ENCODE measurements at places on chromosomes 11 and 22.

GRCh38 chr11:65981972-65982823 is 19.8 kb downstream of the EIF1AD start:
- DNase-seq, result no peak

GRCh38 chr11:113493206-113493605 is 18.0 kb upstream of the DRD2 start:
- DNase-seq, result no peak

DNA sequence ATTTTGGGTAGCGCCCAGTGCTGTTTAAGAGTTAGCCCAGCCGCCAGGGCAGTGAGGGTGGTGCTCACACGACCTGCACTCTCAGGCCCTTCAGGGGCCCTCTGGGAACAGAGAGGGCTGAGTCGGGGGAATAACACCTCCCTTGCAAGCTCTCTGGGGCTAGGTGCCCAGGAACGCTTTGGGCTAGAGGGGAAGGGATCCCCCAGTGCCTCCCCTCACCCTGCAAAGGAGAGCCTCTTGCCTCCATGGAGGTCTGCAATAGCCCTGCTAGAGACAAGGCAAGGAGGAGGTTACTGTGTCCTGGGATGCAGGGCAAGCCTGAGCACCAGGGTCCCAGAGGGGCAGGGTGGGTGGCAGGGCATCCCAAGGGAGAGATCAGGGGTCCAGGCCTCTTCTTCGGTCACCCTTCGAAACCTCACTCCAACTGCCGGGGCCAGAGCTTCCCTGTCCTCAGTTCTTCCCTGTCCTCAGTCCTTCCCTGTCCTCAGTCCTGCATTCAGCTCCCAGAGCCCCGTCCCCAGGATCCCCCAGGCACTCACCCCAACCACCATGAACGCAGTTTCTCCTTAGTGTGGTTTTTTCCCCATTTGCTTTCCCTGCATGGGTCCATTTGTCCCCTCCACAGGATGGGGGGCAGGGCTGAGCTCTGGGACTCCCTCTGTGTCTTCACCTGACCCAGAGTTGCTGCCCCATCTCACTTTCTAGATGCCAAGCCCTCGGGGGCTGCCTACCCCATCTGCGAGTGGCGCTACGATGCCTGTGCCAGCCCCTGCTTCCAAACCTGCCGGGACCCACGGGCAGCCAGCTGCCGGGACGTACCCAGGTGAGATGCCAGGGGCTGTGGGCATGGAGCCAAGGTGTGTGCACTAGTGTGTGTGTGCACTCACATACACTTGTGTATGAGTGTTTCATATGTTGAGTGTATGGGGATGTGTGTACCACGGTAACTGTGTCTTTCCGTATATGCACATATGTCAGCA is 60.8 kb downstream of the OTOG start:
- no peak for DNase-seq

DNA sequence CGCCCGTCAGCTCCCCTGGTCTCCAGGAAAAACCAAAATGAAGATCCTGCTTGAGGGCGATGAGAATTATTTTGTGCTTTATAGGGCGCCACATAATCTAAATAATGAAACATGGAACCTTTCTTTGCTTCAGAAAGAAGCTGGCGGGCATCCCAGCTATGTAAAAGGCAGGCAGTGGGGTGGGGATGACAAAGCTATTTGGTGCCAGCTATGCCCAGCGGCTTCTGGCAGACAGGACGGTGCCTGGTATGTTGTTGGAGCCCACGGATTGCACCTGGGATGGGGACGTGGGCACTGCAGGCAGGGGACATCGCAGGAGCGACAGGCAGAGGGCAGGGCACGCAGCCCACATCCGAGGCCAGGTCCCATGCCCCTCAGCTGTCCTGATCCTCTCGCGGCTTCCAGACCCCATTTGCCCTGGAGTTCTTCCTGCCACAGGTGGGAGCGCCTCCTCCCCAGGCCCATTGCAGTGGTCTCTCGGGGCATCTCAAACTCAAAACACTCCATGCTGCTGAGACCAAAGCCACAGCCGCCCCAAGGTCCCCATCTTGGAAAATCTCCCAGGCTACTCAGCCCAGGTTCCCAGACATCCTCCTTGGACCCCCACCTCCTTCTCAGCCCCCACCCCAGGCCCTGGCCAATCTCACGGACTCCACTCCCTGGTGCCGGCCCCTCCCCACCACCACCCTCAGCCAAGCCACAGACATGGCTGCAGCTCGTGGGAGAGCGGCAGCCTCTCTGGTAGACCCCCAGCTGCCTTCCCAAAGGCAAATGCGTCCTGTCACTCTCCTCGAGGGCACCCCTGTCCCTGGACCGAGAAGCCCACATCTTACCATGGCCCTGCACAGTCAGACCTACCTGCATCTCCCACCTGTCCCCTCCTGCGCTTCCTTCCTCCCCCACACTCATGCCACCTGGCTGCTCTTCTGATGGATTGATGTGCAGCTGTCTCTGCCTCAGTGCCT is 45.7 kb downstream of the SHISAL1 start:
- DNase-seq, result no peak

DNA sequence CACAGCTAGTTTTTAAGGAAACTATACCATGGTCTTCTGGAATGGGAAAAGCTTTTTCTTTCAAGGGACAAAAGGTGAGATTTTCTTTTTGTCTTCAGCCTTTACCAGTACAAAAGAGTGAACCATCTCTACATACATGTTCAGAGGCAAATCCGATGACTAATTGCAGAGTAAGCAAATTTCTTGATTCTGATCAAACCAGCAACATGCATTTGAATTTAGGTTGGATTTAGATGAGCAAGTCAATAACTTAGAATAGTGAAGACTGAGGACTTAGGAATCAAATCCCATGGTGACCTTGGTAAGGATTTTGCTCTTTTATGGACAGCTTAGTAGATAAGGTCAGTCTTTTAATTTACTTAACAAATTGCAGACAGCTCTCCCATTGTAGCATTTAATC is 65.9 kb upstream of the BLID start:
- no peak for DNase-seq

GRCh38 chr22:35630387-35630793 is 13.3 kb upstream of the MB start:
- no peak for DNase-seq

DNA sequence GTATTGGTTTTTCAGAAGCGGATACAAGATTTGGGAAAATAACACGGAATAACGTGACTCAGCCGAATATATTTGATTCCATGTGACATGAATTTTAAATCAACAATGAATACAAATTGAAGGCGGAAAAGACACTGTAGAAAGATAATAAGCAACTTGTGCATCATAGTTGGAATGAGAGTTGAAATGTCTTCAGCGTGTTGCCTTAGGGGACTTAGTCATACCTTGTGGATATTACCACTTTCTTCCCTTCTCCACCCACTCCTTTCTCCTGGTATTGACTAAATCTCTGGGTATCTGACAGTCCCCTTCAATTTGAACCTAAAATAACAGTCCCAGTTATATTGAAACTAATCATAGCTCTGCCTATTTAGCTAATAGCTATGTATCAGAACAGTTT is 2373.1 kb upstream of the RAG2 start:
- no peak for DNase-seq

DNA sequence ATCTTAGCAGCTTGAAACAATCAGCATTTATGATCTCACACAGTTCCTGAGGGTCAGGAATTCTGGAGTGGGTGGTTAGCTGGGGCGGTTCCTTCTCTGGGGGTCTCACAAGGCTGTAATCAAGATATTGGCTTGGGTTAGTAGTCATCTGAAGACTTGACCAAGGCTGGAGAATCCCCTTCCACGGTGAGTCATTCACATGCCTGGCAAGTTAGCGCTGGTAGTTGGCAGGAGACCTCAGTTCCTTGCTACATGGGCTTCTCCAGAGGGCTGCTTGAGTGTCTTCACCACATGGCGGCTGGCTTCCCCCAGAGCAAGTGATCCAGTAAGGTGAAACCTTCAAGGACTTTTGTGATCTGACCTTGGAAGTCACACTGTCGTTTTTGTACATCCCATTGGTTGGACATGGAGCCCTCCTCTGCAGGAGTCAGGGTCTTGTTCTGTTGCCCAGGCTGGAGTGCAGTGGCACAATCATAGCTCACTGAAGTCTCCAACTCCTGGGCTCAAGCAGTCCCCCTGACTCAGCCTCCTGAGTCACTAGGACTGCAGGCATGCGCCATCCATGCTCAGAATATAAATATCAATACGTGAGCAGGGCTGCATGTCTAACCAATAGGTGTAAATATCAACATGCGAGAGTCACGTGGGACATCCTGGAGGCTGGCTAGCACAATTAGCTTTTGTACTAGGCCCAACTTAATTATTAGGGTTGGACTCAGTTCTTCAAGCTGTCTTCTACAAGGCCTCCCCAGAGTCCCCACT is 7.2 kb upstream of the NIPSNAP1 start:
- no peak for DNase-seq

DNA sequence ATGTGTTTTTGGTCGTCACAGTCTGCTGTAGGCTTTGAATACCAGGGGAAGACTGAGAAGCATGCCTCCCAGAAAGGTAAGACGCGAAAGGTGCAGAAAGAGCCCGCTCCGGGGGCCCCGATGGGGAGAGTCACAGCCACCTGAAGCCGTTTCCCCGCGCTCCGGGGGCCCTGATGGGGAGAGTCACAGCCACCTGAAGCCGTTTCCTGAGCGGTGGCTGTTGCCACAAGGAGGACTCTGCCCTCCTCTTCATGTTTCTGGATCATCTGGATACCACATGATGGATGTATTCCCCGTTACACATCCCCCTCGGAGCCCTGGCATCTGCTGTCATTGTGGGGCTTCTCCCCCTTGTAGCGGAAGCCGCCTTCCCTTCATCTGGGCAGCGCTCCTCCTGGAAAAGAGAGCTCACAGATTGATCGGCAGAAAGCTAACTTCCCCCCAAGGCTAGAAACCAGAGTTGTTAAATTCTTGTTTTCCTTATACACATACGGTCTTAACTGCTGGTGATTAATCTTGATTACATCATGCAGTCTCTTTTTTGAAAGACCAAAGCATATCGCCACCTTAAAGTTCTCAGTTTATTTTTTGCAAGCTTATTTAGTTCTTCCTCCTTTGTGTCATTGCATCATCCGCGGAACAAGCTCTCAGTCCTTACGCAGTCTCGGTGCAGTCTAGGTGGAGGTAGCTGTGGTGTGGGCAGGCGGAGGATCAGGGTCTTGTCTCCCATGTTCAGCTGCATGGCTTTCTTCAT is 17.5 kb downstream of the CTTN start:
- DNase-seq, result no peak

GRCh38 chr11:3159296-3160190 is 5.6 kb downstream of the OSBPL5 start:
- no peak for DNase-seq

DNA sequence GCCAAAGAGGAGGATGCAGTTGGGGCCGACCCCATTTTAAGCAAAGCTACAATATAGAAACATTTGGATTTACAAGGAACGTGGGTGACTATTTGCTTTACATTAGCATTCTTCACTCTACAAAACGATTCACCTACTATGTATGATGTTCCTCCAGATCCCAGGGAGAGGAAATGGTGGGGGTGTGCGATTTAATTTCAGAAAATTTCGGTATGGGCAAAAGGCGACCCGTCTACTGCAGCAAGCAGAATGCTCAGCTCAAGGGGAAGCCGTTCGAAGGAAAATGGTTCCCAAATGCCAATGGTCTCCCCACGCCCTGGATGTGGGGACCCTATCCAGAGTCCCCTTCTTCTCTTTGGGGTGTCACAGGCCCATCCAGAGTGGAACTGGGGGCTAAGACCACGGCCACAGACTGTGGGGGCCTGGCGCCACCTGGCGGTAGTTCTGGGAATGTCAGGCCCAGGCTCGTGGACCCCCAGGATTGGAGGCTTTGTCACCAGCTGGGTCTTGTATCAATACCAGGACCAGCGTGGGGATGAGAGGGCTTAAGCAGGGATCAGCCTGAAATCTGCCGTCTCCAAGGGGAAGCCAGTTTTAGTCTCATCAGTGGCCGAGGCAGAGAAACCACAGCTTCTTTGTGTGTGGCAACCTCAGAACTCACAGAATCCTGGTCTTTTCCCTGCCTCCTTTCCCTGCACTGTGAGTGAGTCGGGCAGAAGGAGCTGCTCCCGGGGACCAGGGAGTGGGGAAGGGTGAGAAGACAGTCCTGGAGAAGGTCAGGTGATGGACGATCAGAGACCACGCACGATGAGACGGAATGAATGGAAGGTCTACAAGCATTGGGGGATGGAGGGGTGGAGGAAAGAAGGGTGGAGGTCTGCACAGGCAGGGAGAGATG is 8.4 kb downstream of the LRRC10B start:
- DNase-seq, result peak; percentile 72

DNA sequence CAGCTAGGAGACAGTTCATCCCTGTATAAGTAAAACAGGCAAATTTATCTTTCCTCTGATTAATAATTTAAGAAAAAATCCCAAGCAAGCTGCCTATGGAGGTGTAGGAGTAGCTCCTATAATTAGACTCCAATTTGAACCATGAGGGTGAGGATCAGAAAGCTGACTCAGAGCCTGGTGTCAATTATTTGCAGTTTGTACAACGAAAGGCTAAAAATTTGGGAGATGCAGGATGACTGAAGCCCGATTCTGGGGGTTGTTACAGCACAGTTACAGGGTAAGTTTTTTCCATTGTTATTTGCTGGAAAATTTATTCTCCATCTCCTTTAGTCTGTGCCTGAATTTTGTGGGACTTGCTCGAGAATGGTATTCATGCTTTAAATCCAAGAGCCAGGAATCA is 359.4 kb upstream of the CCDC90B start:
- no peak for DNase-seq

DNA sequence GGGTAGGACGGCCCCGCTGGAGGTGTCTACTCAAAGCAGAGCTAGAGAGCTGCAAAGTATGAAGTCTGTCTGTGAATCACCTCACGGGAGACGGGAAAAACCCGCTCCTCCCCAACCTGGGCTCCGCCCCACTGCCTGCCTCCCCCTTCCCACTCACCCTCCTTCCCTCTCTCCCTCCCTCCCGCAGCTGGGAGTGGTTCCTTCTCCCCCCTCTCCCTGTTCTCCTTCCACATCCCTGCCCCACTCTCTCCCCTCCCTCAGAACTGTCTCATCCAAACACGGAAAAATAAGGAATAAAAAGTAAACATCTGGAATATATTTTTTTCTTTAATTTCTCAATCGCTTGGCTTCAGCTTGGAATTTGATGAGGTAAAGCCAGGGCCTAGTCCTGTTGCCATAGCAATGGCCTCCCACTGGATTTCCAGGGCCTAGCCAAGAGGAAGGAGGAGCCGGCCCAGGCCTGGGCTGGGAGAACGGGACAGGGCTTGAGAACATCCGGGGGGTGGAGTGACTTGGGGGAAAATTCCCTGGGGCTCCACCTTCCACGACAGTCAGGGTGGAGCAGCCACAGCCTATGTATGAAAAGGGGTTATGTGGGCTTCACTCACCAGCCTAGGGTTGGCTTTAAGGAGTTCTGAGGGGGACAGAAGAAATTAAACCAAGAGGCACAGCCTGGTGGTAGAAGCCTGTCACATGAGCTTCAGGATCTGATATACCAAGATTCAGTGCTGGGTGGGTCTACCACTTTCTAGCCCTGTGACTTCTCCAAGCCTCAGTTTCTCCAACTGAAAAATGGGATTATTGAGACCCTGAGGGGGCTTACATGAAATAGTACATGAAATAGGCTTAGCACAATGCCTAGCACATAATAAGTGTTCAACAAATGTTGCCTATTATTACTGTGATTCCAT is 2.2 kb downstream of the TNKS1BP1 start:
- no peak for DNase-seq

DNA sequence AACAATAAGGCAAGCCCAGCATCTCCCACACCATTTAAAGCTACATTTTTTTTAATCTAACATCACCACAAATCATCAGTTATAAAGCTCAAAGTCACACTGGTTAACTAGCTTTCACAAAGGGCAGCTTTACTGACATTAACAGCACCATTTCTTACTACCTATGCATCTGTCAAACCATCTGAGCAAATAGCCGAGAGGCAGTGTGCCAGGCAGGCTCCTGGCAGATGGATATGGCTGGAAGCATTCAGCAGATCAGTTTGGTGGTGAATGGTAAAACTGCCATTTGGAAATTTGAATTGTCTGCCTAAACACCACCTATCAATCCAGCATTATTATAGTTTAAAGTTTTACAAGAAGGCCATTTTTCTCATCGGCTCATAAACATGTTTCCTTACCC is 131.2 kb downstream of the TTC28 start:
- no peak for DNase-seq
